HepG2 (cell line): ENCODE measurements at places on chromosomes 5 and 9. TPM values are rescaled to one million over a fixed set of nuclear protein-coding genes. Genes with fewer than 3 reads are reported as not detected.

Gene GRIA1
- polyA plus RNA-seq = not detected in 2 replicates

Gene SLCO4C1
- polyA plus RNA-seq = 1.3 and 2.8 TPM in 2 replicates

Gene CDK7
- 30.4 and 41.2 TPM in 2 replicates for polyA plus RNA-seq

Gene CCNG1
- 126 and 181 TPM in 2 replicates for polyA plus RNA-seq

Gene TAF1L
- polyA plus RNA-seq = not detected in 2 replicates

Gene SLC36A2
- 0.03 TPM in 1 of 2 replicates, not detected in the other for polyA plus RNA-seq

Gene ZBTB26
- polyA plus RNA-seq = 7.6 and 8.6 TPM in 2 replicates

Gene ADAMTSL2
- 1.8 and 1.9 TPM in 2 replicates for polyA plus RNA-seq

Gene SHLD3
- 3.2 and 3.6 TPM in 2 replicates for polyA plus RNA-seq

Gene KCNIP1
- polyA plus RNA-seq = not detected in 2 replicates

Gene PDZD2
- polyA plus RNA-seq = under 0.01 and 0.04 TPM in 2 replicates

Gene CCL27
- polyA plus RNA-seq = not detected in 2 replicates

Gene CDH12
- polyA plus RNA-seq = not detected in 2 replicates

Gene CCDC180
- 1.7 and 2.2 TPM in 2 replicates for polyA plus RNA-seq

Gene SMIM32
- polyA plus RNA-seq = 0.05 and 0.15 TPM in 2 replicates

Gene NPM1
- 1,684 and 2,047 TPM in 2 replicates for polyA plus RNA-seq

Gene ABO
- polyA plus RNA-seq = not detected in 2 replicates

Gene TAF11L10
- polyA plus RNA-seq = not detected in 2 replicates

Gene BAAT
- 7.9 and 11.2 TPM in 2 replicates for polyA plus RNA-seq

Gene SERINC5
- polyA plus RNA-seq = 17.3 TPM in 2 replicates

Gene HMCN2
- polyA plus RNA-seq = 0.09 TPM in 1 of 2 replicates, not detected in the other

Gene TSSK1B
- polyA plus RNA-seq = not detected in 2 replicates

Gene F2RL2
- not detected in 2 replicates for polyA plus RNA-seq

Gene PTCH1
- polyA plus RNA-seq = 2.9 and 3.9 TPM in 2 replicates

Gene ITK
- polyA plus RNA-seq = 0.01 TPM in 1 of 2 replicates, not detected in the other

Gene CDHR2
- polyA plus RNA-seq = 20.9 and 27.3 TPM in 2 replicates

Gene SRA1
- 14.2 and 15.6 TPM in 2 replicates for polyA plus RNA-seq

Gene FBLL1
- polyA plus RNA-seq = 0.17 and 0.34 TPM in 2 replicates

Gene TLE1
- polyA plus RNA-seq = 109 and 121 TPM in 2 replicates

Gene STKLD1
- 1.5 and 3.8 TPM in 2 replicates for polyA plus RNA-seq

Gene SLC25A48
- 0.17 and 1.0 TPM in 2 replicates for polyA plus RNA-seq

Gene RNF180
- polyA plus RNA-seq = 0.04 TPM in 1 of 2 replicates, not detected in the other

Gene SCGB3A2
- polyA plus RNA-seq = not detected in 2 replicates

Gene IL17B
- polyA plus RNA-seq = 2.6 and 5.0 TPM in 2 replicates

Gene CAPSL
- polyA plus RNA-seq = not detected in 2 replicates

Gene LOX
- 165 and 173 TPM in 2 replicates for polyA plus RNA-seq

Gene ARL14EPL
- polyA plus RNA-seq = not detected in 2 replicates

Gene KCNT1
- not detected in 2 replicates for polyA plus RNA-seq

Gene GGTA1
- polyA plus RNA-seq = not detected in 2 replicates

Gene SHISAL2B
- not detected in 2 replicates for polyA plus RNA-seq

Gene REXO4
- polyA plus RNA-seq = 18.5 and 20.2 TPM in 2 replicates

Gene C5orf58
- not detected in 2 replicates for polyA plus RNA-seq

Gene SPATA31C1
- polyA plus RNA-seq = not detected in 2 replicates

Gene PTGR1
- polyA plus RNA-seq = 5.0 and 6.0 TPM in 2 replicates

Gene GABRP
- not detected in 2 replicates for polyA plus RNA-seq

Gene DRD1
- polyA plus RNA-seq = not detected in 2 replicates

Gene MLANA
- polyA plus RNA-seq = 0.18 TPM in 1 of 2 replicates, not detected in the other

Gene MEGF10
- not detected in 2 replicates for polyA plus RNA-seq

Gene POLR3G
- 1.1 and 1.2 TPM in 2 replicates for polyA plus RNA-seq

Gene NMUR2
- polyA plus RNA-seq = not detected in 2 replicates

Gene CEL
- 0.63 and 0.81 TPM in 2 replicates for polyA plus RNA-seq

Gene FGD3
- 0.53 and 0.60 TPM in 2 replicates for polyA plus RNA-seq
